Umbilical cord (tissue), 2 donors: ENCODE measurements at places on chromosomes 12 and 14. TPM values are rescaled to one million over a fixed set of nuclear protein-coding genes. Genes with fewer than 3 reads are reported as not detected.

- DNase-seq: peak; percentile 37
Measured at GRCh38 chr12:19978193-19978592, 390.1 kb upstream of the PDE3A start.

DNA sequence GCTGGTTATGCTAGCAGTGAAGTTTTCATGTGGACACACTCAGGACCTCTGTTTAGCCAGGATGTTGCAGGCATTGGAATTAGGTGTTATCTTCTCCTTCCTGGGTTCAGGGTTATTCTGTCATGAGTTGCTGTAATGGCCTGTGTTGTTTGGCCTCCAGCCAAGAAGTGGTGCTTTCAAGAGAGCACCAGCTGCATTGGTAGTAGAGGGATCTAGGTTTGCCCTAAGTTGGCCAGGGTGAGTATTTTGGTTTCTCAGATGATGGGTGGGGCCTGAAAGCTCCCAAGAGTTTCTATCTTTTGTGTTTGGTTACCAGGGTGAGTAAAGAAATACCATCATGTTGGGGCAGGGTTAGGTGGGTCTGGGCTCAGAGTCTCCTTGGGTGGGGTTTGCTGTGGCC lies 2.7 kb upstream of the GZMH start:
- DNase-seq: no peak

DNA sequence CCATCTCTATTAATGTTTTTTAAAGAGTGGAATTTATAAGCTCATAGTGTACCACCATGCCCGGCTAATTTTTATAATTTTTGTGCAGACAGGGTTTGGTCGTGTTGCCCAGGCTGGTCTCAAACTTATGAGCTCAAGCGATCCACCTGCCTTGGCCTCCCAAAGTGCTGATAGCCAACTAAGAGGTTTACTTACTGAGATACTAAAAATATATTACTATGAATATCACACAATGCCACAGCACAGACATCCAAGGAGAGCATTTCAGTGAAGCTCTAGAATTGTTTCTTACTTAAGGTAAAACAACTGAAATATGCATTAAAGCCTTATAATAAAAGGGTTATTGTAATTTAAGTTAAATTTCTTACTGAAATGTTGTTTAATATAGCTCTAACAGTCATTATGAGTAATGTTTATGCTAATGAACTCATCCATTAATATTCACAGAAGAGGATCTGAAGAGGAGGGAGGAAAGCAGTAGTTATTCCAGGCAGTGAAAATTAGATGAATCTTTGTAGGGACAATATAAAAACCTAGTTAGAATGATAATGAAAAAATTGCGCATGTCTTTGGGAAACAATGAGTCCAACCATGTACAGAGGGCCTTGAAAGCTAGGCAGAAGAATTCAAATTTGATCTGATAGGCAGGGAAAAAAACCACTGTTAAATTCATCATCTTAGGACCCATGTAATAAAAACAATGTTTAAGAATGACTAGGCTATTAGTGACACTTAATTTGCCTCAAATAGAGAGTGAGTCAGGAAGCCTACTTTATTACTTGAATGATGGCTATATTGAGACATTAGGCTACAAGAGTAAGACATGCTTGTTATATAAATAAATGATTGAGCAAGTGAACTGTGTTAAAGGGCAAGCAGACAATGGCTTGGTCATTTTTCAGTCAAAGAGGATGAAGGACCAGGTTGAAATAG lies 99.2 kb downstream of the SLC41A2 start:
- no peak for DNase-seq

GRCh38 chr14:89366864-89367778 lies 49.9 kb downstream of the FOXN3 start:
- DNase-seq: no peak

DNA sequence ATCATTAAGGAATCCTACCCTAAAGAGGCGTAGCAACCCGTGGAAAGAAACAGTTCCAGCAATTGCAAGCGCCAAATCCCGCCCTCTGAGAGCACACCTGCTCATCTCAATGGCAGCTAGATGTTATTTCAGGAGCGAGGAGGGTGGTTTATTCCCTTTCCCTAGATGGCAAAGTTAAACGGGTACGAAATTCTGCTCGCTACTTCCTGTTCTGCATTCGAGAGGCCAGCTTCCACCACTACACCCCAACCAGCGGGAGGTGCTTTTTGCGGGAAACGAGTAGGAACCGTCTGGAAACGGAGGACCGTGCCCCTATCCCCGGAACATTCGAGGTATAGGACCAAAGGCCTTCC lies 536 bp downstream of the VPS29 start:
- DNase-seq: no peak

GRCh38 chr14:28758253-28758884 lies 8.2 kb upstream of the FOXG1 start:
- DNase-seq: no peak

DNA sequence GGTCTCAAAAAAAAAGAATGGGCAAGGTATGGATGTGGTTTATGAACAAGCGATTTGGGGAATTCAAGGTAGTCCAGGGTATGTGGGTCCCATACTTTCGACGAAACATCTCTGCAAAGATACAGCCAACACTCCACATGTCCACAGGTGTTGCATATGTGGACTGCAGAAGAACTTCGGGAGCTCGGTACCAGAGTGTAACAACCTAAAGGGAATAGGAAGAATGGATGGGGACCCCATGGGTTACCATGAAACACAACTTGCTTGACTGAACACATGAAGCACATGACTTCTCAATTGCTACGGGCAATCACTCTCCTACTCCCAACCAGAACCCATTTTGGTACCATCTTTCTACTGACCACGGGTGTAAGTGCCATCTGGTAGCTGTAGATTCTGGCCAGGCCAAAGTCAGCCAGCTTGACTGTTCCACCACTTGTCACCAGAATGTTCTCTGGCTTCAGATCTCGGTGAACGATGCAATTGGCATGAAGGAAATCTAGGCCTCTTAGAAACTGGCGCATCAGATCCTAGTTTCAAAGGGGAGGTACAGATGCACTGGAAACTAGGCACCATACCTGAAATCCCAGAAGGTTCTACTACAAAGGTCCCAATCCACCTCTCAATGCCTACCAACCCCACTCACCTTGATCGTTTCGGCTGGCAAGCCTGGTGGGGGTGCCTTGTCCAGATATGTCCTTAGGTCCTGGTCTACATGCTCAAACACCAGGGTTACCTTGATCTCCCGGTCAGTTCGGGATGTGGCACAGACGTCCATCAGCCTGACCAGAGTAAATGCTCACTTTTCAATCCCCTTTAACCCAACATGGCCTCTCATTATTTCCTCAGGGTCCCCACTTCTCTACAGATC lies 1.3 kb downstream of the CDK4 start:
- no peak for DNase-seq

DNA sequence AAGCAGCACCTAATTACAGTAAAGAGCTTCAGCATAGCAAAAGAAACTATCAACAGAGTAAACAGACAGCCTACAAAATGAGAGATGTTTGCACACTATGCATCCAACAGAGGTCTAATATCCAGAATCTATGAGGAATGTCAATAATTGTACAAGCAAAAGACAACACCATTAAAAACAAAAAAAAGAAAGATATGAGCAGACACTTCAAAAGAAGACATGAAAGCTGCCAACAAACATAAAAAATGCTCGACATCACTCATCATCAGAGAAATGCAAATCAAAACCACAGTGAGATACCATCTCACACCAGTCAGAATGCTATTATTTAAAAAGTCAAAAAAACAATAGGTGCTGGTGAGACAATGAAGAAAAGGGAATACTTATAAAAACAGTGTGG lies 273.1 kb downstream of the TMTC2 start:
- no peak for DNase-seq

GRCh38 chr12:102927220-102927619 lies 10.2 kb upstream of the PAH start:
- no peak for DNase-seq

GRCh38 chr12:15033641-15034040 lies 60.8 kb downstream of the PDE6H start:
- peak; percentile 71 for DNase-seq

DNA sequence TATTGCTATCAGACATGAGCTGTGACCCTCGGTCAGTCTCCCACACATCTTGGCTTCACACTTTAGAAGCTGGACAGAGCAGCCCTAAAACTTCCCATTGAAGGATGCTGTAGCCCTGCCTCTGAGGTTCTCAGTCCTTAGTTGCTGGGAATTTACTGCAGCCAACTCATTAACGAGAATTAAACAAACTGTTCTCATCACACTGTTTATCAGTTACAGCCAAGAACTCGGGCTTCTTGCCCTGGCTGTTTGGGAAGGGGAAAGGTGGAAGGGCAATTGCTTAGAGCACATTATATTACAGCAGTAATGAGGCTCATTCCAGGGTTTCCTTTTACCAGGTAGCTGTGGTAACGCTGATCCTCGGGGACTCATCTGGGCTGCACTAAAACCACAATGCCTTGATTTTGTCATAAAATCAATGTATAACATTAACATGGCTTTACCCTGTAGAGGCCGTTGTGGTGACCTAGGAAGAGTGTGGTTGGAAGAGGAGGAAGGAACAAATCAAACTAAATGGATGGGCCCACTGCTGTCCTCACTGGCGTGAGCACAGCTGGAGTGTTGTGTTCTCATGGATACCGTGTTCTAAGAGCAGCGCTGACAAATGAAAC lies 87.1 kb downstream of the GPR135 start:
- DNase-seq: no peak

DNA sequence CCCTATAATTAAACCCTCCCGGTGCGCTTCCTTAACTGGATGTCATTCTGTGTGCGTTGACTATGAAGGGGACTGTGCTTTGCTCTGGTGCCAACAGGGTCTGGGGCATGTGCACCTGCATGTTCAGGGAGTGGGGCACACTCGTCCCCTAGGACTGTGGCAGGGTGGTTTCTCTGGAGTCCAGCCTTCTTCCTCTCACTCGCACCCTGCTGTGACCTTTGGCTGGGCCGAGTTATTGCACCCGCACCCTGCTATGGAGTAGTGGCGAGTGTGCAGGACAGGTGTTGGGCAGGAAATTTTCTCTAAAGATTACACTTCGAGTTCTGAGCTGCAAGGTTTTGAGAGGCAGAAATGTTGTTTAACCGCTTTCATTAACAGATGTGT lies 138.9 kb downstream of the PLXNC1 start:
- DNase-seq: no peak

DNA sequence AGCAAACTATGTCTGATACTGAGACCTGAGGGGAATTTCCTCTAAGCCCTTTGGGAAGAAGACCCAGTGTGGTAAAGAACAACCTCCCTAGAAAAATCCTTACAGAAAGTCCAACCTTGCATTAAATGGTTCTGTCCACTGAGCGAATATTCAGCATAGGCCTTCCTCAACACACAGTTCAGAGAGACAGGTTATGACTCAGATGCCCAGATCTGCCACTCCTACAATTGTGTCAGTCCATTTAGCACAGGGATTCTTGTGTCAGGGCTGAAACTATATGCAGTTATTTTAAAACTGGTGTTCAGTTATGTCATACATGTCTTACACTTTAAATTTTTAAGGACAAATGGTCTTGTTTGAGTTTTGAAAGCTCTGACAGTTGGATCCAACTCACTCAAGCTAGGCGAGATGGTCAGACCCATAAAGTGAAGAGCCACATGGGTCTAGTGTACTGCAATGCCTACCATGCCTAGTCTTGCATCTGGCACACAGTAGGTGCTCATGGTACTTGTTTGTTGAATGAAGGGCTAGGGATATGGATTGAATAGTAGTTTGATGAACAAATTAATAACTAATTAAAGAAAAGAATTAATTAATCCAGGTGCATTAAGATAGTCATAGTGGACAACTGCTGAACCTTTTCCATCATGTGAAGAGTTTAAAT lies 207.5 kb upstream of the PWP1 start:
- no peak for DNase-seq

DNA sequence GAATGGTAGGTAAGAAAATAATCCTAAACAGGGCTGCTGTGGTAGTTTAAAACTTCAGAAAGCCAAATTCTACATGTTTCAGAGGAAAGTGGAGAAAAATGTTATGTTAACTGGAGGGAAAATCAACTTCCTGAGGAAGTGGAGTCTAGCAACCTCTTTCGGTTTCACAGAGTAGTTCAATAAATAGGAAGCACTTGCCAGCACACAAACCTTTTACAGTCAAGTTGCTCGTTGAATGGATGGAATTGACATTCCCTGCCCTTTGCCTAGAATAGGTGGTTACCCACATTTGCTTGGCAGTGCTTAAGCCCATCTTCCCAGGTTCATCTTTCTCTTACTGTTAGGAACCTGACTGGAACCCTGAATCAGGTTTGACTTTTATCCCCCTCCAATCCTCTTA lies 15.9 kb downstream of the ANKRD13A start:
- no peak for DNase-seq

GRCh38 chr12:64082866-64083268 lies 139.2 kb downstream of the KICS2 start:
- DNase-seq: no peak

DNA sequence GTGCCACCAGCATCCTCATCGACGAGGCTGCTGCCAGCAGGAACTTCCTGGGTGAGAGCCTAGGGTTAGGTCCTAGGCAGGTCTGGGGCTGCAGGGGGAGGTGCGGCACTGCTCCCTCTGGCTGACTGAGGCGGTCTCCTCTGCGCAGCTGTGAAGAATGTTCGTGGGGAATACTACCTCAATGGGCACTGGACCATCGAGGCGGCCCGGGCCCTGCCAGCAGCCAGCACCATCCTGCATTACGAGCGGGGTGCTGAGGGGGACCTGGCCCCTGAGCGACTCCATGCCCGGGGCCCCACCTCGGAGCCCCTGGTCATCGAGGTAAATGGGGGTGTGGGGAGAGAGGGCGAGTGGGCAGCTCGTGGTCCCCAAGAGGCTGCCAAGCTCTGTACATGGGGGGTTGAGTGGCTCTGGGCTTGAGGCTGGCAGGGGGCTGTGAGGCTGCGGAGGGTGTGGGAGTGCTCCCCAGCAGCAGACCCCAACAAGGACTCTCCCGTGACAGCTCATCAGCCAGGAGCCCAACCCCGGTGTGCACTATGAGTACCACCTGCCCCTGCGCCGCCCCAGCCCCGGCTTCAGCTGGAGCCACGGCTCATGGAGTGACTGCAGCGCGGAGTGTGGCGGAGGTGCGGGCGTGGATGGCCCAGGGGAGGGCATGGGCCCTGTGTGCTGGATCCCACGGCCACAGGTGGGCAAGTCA lies 14.4 kb downstream of the PAPLN start:
- no peak for DNase-seq

GRCh38 chr12:48279601-48280000 lies 71.1 kb downstream of the ZNF641 start:
- no peak for DNase-seq

RDH5 gene
- 42.9 TPM for total RNA-seq

KRT74 gene
- total RNA-seq: 3.4 TPM

CBLN3 gene
- total RNA-seq: 4.1 TPM

AKAP6 gene
- 76.3 TPM for total RNA-seq

GDF11 gene
- 3.1 TPM for total RNA-seq

CCDC198 gene
- total RNA-seq: 2.2 TPM

SLIRP gene
- total RNA-seq: 23.4 TPM
